ENCODE measurements at places on chromosomes 3 and 15. TPM values are rescaled to one million over a fixed set of nuclear protein-coding genes. Genes with fewer than 3 reads are reported as not detected.

The SENP2 gene
- total RNA-seq, result 40.6 TPM

The SETD5 gene
- 73.9 TPM for total RNA-seq

The KLHL25 gene
- total RNA-seq, result 5.6 TPM

The RBPMS2 gene
- total RNA-seq, result not detected

The GRK7 gene
- total RNA-seq, result under 0.01 TPM

Measured in smooth muscle cell of trachea (primary cell).